ENCODE measurements at places on chromosomes 7 and 10.
A peak's percentile ranks its signal among the peaks of the same experiment; 100 is the strongest.

GRCh38 chr7:32273297-32273696 is 203.1 kb upstream of the PDE1C start:
- no peak for DNase-seq

DNA sequence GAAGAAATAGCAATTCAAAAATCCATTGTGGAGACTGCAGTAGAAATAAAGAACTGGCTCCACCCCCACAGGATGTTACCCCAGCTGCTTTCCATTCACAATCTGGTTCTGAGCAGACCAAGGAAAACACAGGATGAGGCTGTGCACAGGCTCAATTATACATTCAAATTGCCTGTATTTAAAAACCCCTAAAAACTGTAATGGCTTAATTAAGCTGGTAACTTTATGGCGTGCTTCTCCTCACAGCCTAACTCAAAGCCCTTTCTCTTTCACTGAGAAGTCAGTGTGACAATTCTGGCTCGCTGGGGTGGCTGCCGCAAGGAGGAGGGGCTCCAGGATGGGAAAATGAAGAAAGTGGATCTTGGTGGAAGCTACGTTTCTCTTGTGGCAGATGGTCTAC is 1191.1 kb downstream of the SORCS1 start:
- no peak for DNase-seq

DNA sequence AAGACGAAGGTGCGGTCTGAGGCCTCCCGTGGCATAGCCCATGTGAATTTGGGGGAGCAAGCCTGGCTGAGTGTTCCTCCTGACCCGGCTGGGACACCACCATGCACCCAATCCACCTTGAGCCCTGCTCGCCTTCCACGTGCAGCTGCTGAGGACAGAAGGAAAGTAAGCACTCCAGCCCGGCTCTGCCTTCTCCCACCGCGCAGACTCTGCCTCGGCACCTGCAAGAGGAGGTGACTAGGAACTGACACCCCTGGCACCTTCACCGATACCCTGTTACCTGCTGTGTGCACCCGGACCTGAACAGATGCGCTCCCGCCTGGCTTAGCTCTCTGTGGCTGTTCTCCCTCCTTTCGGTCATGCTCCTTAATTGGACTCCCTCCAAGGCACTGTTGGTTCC is 57.0 kb upstream of the OPN4 start:
- no peak for DNase-seq

- DNase-seq: no peak
Measured at GRCh38 chr10:93384006-93384405, 98.1 kb downstream of the MYOF start.

- DNase-seq: peak; percentile 20
Measured at GRCh38 chr10:100370714-100371481, 23.9 kb downstream of the SCD start.

- DNase-seq: no peak
Measured at GRCh38 chr10:47241256-47241655, 58.7 kb upstream of the GDF10 start.

GRCh38 chr7:141483044-141483443 is 68.2 kb upstream of the AGK start:
- DNase-seq: no peak

DNA sequence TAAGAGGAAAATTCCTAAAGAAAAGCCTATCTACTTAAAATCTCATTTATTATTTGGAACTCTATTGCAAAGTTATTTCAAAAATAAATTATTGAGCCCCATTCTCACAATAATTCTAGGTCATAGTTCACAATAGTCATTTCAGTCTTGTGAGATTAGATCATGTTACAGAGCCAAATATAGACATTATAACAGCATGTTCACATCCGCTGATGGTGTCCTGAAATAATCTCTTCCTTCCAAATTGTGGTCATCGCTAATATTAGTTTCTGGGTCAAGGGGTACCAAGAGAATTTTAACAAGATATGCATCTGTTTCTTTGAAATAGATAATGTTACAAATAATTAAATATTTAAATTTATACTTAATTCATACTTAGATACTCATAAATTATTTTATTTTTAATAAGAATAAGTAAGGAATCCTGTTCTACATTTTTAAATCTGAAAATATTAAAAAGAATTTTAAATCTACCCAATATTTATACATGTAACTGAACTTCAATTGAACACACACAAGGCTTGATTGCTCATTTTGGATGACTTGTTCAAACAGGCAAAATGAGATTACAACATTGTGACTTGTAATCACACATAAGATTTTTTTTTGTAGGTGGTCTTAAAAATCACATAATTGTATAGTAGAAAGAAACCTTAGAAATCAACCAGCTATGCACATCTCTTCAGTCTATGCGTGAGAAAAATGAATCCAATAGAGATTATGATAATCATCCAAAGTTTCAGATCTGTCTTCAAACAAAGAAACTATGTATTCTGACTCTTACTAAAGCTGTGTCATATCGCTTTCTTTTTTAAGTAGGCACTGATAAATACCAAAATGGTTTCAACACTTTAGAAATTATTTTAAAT is 13.1 kb downstream of the GNAT3 start:
- DNase-seq: no peak

- no peak for DNase-seq
Measured at GRCh38 chr7:35021445-35021844, 15.8 kb downstream of the DPY19L1 start.

- no peak for DNase-seq
Measured at GRCh38 chr7:18413447-18413846, 82.1 kb upstream of the HDAC9 start.

GRCh38 chr10:13117841-13118783 is 18.1 kb downstream of the OPTN start:
- DNase-seq: no peak

DNA sequence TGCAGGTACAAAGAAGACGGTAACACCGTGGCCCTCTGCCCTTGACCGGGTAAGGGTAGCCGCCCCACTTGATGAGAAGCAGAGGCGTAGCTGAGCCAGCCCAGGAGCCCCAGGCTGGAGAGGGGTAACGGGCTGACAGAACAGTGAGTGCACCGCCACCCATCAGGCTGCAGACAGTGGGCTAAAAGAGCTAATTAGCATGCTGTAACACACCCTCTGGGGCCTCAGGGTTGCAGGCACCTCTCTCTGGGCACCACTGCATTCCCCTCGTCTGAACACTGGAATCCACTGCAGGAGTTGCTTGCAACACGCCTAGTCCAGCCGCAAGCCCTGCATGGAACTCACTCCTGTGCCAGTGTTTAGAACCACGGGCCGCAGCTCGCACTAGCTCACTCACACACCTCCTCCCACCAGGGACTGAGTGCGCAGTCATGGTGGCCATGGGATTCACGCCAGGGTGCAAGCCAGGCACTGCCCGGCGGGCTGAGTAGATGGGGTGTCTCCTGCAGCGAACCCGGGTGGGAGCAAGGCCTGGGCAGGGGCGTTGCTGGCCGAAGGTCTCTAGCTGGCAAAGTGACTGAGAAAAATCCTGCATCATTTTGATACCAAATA is 36.1 kb downstream of the AGMO start:
- no peak for DNase-seq

DNA sequence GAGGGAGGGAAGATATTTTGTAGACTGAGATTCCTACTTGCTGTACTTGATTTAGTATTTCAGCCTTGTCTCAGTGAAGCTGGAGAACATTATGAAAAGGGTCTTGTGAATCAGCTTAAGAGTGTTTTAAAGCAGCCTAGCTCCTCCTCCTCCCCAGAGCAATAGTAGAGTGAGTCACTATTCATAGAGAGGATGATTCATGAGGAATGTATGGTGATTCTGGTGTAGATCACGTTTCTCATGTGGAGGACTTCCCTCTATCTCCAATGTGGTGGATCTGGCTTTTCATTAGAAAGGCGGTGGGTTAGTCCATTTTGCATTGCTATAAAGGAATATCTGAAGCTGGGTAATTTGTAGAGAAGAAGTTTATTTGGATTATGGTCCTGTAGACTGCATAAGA is 340.1 kb upstream of the CHRM2 start:
- no peak for DNase-seq

GRCh38 chr7:12389089-12389700 is 14.5 kb downstream of the VWDE start:
- no peak for DNase-seq

DNA sequence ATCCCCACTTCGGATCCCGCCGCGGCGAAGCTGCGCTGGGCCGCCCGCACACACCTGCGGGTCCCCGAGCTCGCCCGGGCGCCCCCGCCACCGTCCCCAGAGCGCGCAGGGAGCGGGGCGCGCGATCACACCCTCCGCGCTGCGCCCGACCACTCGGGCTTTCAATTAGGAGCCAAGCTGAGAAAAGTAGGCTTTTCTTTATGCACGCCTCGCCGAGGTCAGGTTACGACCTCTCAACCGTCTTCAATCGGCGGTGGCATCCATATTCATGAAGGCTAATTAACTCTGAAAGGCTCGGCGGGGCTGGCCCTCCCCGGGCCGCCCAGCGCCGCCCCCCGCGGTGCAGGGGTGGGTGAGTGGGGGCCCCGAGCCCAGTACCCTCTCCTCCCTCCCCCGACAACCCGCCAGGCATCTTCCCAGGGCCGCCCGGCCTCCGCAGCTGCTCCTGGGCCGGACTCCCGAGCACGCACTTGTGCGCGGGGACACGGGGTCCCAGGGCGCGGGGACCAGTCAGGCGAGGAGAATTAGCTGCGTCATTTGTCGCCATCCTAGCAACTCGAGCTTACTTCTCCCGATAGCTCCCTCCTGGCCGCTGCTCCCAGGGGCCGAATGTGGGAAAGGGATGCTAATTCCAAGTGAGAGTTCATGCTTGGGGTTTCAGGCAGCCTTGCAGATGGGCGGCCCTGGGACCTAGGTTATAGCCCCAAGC is 155.5 kb upstream of the LYZL2 start:
- DNase-seq: no peak

- DNase-seq: no peak
Measured at GRCh38 chr10:55220975-55221374, 419.9 kb upstream of the PCDH15 start.

DNA sequence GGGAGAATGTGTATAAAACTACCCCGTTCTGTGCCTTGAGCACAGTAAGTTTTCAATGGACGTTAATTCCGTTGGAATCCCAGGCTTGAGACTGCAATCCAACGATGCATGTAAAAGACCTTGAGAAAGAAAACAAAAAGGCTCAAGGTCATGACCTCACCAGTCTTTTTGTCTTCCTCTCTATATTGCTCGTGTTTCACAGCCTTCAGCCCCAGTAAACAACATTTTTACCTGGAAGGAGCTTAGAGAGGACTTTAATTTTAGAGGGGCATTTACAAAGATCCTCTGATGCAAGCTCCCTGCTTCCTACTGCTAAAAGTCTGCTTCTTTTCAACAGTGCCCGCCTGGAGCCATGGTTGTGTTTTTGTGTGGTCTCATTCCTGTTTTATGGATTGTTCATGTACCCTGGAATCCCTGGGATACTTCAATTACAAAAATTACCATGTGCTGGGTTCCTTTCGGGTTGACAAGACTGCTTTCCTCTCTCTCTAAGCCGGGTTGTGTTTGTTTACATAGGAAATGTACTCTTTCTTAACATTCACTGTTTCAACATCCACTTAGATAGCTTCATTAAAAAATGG is 320.1 kb upstream of the NFE2L3 start:
- no peak for DNase-seq

- DNase-seq: no peak
Measured at GRCh38 chr7:122304319-122304975, at the start of gene FEZF1. TSS of gene FEZF1 (minus strand) at chr7:122304750. CDS start at chr7:122304437, 313 bp downstream.

GRCh38 chr10:75410132-75411005 is 8.8 kb upstream of the ZNF503 start:
- DNase-seq: no peak

DNA sequence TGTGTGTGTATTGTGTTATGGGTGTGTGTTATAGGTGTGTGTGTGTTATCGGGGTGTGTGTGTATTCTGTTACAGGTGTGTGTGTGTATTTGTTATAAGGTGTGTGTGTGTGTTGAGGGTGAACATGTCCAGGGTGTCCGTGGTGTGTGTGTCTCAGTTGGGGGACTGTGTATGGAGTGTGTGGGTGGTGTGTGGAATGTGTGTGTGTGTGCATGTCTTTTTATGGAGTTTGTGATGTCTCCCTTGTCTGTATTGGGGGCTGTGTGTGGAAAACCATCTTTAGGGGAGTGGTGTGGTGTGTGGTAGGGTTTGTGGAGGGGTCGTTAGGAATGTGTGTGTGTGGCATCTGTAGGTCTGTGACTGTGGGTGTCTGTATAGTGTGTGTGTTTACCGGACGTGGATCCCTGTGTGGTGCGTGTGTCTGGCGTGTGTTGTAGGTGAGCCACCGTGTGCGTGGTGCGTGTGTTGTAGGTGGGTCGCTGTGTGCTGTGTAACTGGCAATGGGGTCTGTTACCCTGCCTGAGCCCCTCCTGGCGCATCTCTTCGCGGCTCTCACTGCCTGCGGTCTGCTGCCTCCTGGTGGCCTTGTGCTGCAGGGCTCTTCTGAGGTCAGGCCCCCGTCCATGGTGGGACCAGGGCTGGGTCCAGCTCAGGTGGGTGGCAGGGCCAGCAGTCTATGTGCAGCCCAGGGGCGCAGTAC is 61.7 kb downstream of the PALD1 start:
- DNase-seq: no peak

DNA sequence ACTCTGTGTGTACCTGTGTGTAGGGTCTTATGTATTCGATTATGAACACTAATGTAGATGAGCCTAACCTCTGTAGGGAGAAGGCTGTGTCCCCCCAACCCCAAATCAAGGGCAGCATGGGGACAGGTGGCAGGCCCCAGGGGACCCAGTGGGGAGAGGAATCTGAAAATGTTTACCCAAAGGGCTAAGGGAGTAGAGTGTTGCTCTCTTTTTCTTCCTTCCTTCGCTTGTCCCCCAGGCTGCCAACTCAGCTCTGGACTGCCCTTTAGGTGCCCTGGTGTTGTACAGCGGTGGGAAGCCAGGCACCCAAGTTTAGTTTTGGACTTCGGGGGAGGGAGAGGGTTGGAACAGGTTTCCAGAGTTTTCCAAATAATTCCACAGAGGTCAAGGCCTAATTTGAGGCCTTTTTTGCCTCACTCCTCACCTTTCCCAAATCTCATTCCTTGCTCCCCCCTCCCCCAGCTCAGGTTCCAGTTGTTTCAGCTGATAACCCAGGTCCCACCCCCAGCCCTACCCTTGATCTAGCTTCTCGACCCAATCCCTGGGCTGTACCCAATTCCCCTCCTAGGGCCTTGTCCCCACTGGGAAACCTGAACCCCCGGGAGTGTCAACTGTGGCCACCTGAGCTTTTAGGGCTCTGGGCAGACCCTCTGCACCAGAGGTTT is 9.1 kb upstream of the PAX2 start:
- no peak for DNase-seq

GRCh38 chr7:35646289-35647023 is 48.5 kb downstream of the HERPUD2 start:
- DNase-seq: no peak

GRCh38 chr10:14838582-14839304 is 637 bp downstream of the HSPA14 start:
- no peak for DNase-seq

- no peak for DNase-seq
Measured at GRCh38 chr10:5743736-5744135, 59.1 kb downstream of the TASOR2 start.

DNA sequence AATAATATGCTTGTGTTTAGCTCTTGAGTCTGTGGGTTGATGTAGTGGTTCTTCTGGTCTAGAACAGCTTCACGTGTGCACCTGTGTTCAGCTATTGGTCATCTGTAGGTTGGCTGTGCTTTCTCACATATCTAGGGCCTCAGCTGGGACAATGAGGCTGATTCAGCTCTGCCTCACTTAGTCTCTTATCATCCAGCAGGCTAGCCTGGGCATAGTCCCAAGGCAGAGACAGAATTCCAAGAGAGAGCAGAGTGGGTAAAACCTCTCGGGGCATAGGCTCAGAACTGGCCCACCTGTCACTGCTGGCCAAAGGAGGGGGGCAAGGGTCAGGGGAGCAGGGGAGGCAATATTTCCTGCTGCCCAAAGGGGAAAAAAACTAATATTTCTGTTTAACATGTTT is 32.0 kb upstream of the MXI1 start:
- DNase-seq: no peak
